CD4-positive, alpha-beta T cell treated with Interleukin-1 beta for 1 hour (primary cell): ENCODE measurements at places on chromosomes 12 and 14.

- no peak for DNase-seq
Measured at GRCh38 chr12:93060666-93061472, 131.8 kb upstream of the EEA1 start.

GRCh38 chr14:44732144-44732543 is 225.1 kb upstream of the FSCB start:
- no peak for DNase-seq

GRCh38 chr14:34931206-34931605 is 51.6 kb upstream of the SRP54 start:
- DNase-seq, result peak; percentile 52

DNA sequence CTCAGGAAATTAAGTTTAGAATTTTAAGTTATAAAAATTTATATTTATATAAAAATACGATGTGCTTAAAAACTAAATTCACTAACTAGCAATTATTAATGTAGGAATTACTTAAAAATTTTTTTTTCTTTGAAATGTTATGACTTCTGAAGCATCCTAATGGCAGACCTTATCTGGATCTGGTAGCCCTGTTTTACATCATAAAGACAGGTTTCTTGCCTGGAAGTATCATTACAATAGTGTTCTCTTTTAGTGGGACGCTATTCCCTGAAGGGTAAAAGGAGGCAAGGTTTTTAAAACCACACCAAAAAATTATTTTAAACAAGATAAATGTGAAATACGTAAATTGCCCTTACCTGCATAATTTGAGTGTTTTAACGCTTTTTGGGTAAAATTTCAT is 2.1 kb downstream of the WDR20 start:
- DNase-seq, result no peak

DNA sequence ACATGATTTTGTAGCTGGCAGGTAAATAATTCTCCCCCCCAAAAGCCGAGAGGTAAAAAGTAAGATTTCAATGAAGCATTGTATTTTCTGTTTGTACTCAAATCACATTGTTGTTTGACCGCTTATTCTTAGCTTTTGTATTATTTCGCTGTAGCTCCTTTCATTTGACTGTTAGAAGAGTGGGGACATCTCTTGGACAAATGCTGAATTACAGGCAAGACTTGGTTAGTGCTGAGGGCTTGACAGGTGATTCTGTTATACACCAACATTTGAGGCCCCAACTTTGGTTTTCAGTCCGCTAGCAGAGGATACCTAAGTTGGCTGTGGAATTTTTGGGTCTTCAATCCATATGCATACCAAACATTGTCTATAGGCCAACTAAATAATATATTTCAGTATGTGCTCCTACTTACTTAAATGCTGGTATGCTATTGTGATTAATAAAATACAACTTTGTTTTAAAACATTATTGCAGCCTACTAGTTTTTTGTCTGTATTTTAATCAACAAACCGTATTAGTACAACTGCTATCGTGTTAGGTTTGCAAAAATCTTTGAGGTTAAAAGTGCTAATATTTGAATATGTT is 102.2 kb downstream of the ERC1 start:
- peak; percentile 65 for DNase-seq

- no peak for DNase-seq
Measured at GRCh38 chr12:86948851-86949250, 692.7 kb upstream of the MGAT4C start.

- no peak for DNase-seq
Measured at GRCh38 chr12:41903014-41903708, 241.5 kb downstream of the GXYLT1 start.

GRCh38 chr14:93086441-93087055 is 29.2 kb downstream of the ITPK1 start:
- no peak for DNase-seq

- DNase-seq, result no peak
Measured at GRCh38 chr12:129973236-129973961, 69.6 kb upstream of the TMEM132D start.

GRCh38 chr12:49973361-49973830 is 649 bp downstream of the AQP6 start:
- DNase-seq, result no peak

GRCh38 chr12:69027411-69027881 is 94.5 kb upstream of the CPM start:
- DNase-seq, result no peak

GRCh38 chr12:19757317-19757877 is 318.1 kb downstream of the AEBP2 start:
- DNase-seq, result peak; percentile 8

DNA sequence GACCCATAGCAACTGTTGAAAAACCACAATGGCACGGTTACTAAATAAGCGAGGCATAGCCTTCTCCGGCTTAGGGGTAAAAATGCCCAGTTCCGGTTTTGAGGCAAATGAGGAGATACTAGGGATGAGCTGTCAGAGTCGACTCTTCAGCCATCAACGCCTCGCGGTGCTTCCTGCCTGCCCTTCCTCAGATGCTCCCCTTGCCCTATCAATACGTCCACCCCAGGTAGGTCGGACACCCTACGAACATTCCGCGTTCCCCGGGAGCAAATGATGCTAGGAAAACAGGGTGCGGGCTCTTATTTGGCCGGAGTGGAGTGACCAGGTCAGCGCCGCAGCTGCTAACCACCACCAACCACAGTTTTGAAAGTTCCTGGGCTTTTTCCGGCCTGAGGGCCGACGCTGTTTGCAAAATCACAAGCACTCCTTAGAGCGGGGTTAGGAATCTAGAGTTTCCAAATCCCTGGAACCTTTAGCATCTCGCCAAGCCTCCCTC is 1.2 kb downstream of the SRSF9 start:
- DNase-seq, result peak; percentile 24

DNA sequence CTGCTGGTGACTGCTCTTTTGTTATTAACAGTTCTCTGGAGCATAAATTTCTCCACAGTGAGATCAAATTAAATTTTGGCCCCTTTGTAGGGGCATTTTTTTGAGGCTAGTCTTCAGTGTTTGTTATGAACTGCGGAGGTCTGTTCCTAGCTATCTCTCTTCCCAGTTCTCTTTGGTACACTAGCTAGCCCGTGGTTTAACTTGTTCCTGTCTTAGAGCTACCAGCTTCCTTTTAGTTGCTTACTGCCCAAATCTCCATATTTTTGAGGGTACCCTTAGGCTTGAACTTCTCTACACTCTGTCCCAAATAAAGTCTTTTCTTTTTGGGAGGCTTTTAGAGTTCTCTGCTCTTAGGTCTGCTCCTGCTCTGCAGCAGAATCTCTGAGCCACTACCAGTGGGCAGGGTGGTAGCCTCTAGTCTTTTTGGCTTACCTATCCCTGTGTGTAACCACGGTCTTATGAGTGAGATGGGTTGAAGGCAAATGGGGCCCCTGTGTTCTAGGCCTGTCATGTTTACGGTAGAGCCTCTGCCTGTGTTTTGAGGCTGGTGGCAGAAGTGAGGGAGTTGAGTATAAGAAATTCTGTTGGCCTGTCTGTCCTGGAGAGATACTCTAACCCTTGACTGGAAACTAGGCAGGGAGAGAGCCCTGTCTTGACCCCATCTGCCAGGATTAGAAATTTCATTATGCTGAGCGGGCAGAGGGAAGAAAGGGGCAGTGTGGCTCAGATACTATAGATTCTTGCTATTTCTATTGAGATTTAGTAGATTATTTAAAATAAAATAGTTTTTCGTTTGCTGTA is 21.0 kb downstream of the CNOT2 start:
- no peak for DNase-seq

DNA sequence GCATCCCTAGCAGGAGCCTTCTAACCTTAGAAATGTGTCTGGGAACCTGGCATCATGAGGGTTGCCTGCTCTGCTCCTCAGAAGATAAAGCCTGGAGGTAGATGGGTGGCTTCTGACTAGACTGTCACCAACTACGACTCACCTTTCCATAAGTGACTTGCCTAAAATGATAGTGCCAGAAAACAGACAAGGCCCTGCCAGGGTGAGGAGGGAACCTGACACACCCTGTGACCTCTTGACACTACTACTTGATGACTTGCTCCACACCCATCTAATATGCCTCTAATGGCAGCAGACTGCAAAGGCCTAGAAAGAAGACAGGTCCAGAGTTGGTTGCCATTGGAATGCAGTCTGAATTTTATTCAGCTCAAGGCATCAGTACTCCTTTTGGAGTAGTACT is 9.4 kb downstream of the RNF41 start:
- no peak for DNase-seq

- no peak for DNase-seq
Measured at GRCh38 chr12:66713984-66714383, 35.1 kb upstream of the GRIP1 start.

- no peak for DNase-seq
Measured at GRCh38 chr12:21434699-21435098, 2.8 kb upstream of the PYROXD1 start.

DNA sequence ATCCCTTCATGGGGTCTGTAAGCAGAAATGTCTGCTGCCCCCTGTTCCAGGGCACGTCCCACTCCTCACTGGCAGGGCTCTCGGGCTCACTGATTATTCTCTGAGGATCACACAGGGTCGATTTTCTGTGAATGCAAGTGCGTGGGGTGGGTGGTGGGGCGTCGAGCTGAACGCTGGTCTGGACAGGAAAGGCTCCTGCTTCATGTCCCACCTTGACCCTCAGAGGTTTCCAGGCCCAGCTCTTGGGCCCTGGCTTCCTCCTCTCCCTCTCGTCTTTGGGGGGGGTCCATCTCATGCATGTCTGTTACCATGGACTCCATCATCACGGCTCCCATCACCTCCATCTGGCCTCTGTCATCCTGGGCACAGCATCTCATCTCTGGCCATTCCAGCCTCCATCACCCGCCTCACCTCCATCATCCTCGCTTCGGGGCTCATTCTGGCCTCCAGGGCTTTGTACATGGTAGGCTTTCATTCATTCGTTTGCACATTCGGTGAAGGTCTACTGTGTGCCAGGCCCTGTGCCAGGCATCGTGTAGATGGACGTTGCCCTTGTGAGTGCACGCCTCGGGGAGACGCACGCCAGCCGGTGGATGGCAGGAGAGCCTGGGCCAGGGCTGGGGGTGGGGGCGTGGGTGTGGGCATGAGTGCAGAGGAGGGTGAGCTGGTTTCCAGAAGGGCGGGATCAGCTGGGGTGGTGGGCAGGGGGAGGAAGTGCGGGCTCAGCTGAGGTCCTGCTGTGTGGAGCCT is 34.7 kb downstream of the RTL1 start:
- DNase-seq, result no peak

DNA sequence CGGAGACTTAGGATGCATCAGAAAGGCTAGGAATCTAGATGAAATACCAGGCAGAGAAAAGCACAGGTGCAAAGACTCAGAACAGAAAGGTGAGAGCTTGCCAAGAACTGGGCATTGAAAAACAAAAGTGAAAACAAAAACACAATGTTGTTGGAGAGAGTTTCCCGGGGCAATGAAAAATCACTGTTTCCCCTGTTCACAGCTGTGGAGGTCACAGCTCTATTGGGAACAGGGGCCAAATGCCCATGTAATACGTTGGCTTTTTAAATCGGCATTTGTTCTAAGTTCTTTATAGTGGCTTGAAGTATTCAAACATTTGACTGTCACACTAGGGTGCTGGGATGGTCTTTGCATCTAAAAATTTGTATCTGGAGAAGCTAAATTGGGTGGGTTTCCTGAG is 108.3 kb downstream of the SLC15A4 start:
- no peak for DNase-seq

- DNase-seq, result no peak
Measured at GRCh38 chr12:96208801-96209549, 14.8 kb downstream of the ELK3 start.

DNA sequence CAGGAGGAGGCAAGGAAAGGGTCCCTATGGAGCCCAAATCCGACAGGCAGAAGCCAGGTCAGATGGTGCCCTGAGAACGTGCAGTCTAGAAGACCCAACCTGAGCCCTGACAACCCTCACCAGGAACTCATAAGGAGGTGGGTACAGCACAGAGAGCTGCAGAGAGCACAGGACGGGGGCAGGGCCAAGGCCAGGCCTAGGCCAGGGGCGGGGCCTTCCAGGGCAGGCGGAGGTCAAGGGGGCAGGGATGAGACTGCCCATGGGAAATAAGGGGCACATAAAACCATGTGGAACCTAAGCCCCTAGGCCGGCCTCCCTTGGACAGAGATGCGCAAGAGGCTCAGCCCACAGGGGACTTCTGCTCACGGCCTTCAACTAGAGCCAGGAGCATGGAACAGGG is 45.1 kb downstream of the SSH1 start:
- DNase-seq, result no peak

DNA sequence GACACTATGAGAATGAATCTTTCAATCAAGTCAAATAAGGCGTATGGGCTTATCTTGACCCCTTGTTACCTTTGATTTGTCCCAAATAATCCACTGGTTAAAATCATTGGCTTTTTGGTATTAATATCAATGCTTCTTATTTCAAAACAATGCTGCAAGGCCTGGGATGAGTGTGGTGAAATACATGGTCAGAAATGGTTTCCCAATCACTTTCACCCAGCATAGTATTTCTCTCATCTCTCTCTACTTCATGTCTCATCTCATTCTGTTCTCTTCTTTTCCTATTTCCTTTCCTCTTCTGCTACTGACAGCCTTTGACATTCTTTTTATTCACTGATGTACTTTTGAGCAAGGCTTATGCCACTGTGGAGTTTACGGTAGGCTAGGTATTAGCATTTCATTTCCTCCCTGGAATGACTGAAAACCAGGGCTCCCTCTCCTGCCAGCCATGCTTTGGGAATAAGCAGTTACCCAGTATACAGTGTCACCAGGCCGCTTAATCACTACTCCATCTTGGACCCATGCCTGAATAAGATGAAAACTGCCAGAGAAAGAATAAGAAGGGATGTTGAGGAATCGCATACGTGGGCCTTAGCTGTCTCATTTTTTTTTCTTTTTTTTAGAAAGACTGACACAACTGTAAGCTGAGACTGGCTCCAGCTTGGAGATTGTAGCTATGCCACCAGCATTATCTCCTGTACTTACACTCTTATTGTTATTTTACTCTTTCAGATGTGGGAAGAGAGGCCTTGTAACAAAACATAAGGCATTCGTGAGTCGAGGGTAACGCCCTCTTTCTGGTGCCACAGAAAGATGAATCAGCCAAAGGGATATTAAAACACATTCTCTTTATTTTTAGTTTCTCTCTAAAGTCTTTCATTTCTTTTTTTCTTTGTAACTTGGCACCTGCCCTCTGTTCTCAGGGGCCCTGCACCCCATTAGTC is 53.5 kb downstream of the IGF1 start:
- no peak for DNase-seq

- no peak for DNase-seq
Measured at GRCh38 chr12:2487278-2487677, 307.5 kb upstream of the FKBP4 start.

- DNase-seq, result no peak
Measured at GRCh38 chr12:73719223-73719622, 818.4 kb upstream of the ATXN7L3B start.

GRCh38 chr12:120013659-120014380 is 24.8 kb downstream of the BICDL1 start:
- DNase-seq, result peak; percentile 72

GRCh38 chr12:80184926-80185325 is 85.6 kb downstream of the OTOGL start:
- no peak for DNase-seq

- DNase-seq, result no peak
Measured at GRCh38 chr14:25464078-25464477, 414.1 kb upstream of the STXBP6 start.
